Stimulated activated CD8-positive, alpha-beta memory T cell treated with anti-CD3 and anti-CD28 coated beads, Interleukin-15, amount 100 ng/mL, for 48 hours (primary cell): ENCODE measurements at places on chromosomes 4 and X.

DNA sequence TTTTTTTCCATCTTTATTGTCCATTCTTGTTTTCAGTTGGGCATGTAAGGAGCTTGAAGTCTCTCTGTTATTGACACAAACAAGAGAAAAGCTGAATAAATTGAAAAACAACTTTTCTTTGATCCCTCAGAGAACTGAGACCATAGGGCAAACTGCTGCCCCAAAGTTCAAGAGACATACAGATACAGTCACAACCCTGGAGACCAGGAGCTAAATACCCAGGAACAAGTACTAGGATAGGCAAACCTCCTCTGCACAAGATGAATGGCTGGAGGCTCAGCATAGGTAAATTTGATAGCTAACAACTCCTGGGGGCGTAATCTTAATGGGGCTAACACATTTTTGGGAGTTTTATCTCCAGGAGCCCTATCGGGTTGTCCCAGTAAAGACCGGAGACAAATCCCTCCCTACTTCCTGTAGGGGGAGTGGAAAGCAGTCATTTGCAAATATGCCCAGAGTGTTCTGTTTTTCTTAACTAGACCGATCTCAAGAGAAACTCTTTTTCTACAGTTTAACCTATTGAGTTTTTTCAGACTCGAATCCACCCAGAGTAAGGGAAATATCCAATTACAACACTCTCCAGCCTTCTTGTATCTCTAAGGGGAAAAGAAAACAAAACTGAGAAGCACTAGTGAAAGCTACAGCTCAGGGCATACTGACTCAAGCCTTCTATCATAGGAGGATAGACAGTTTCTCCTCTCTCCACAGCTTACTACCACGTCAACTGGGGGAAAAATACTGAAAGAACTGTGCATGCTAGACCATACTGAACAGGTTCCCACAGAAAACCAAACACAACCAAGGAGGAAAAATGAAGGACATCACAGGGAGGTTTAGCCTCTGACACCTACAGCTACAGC, 23.1 kb downstream of the MAGEA8 start:
- no peak for DNase-seq

DNA sequence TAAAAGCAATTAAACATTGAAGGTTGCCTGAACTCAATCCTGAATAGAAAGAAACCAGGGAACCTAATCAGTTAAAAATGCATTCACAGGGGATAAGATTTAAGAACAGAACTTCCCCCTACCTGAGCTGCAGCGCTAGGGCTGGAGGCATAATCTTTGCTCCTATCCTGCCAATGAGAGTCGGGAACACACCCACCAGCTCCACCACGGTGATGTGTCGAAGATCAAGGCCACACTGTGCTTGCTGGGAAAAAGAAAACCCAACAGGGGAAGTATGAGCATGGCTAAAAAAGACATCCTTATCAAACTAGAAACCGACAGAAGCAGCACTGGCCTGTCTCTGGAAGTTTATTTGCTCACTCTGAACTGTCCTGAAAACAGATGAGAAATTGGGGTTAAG, 66.3 kb downstream of the SRPX start:
- DNase-seq = no peak

GRCh38 chr4:19130866-19131265, 1109.3 kb upstream of the LCORL start:
- no peak for DNase-seq

DNA sequence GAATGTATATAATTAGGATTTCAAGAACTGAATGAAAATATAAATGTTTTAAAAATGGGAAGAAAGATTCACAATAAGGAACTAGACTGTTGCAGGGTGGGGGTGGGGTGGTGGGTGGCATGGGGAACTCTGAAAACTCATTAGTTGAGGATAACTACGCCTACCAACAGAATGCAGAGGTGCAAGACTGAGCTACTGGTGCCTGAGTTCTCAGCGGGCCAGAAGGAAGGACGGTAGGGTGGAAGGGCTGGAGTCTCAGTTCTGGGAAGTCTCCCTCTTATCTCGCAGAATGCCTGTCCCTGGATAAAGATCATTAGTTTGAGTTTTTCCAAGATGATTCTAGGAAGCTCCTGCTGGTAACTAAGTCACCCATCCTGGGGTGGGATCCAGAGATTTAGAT, 1.3 kb upstream of the SOD3 start:
- DNase-seq = no peak

GRCh38 chrX:38618180-38618579, 56.8 kb downstream of the TSPAN7 start:
- no peak for DNase-seq

DNA sequence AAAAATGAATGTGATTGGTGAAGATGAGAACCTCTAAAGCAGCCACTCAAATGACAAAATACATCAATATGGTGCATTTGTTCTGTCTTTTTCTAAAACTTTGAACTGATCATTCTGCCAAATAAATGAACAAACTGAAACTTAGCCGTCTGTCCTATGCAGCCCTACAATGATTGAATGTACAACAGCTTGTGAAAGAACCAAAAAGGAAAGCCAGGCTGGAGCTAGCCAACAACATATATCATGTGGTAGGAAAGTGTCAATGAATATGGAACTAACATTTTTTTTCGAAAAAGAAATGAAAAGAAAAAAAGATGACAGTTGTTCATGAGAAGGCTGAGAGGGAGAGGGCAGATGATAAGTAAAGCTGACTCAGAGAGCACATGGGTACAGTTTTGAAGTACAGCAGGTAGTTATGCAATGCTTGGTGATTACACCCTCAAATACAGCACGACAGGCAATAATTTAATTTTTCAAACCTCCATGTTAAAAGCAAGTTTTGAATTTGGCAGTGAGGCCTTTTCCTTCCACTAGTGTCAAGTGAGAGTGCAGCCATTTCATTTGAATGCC, 21.2 kb upstream of the SLC7A11 start:
- DNase-seq = no peak

GRCh38 chr4:169098054-169098497, 88.0 kb upstream of the CBR4 start:
- no peak for DNase-seq

DNA sequence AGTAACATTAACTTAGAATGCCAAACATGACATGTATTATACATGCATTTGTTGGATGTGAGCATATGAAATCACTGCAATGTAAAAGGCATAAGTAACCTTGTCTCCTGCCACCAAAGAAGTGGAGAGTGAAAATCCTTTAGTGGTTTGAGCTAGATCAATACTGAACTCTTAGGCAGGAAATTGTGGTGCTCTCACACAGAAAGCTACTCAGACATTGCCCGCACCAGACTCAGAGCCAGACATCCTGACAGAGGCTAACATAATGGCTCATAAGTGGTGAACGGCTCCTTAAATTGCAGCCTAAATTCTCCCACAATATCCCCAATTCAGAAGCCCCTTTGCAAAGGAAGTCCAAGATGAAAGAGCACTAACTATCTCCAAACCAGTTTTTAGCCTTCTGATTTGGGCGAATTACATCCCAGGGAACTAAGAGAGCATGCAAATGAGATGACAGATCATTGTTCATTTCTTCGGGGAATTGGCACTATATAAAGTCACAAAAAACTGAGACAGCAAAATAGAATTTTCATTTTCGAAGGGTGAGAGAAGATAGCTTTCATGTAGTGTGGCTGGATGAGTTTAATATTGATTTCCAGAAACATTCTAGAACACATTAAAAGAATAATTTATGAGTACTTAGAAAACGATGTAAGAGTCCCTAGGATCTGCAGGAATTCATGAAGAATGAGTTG, 233.6 kb upstream of the RPS6KA3 start:
- no peak for DNase-seq

DNA sequence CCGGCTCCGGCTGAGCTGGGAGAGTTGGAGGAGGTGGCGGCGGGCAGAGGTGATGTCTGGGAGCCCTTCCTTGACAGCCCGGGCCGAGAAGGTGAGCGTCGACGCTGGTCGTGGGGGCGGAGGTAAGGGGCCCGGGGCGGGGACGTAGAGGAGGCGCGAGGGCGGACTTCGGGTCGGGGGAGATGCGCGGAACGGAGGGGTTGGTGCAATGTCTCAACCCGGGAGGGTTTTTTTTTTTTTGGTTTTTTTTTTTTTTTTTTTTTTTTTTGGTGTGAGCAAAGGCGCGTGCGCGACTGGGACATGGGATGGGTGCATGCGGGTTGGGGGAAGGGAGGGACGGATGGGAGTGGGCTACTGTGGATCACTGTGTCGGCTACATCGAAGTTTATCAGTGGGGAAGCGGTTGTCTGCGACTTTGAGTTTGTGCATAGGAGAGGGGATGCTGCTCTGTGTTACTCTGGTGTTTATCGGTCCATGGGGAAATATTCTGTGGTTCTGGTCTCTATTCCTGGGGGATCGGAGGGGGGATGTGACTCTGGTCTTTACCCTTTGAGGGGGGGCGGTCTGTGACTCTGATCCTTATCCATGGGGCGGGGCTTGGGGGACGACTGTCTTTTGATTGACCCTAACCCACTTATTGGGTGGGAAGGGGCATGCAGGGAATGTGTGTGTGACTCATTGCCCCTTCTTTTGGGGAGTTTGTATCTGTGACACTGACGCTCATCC, 537 bp downstream of the RBM10 start:
- no peak for DNase-seq

DNA sequence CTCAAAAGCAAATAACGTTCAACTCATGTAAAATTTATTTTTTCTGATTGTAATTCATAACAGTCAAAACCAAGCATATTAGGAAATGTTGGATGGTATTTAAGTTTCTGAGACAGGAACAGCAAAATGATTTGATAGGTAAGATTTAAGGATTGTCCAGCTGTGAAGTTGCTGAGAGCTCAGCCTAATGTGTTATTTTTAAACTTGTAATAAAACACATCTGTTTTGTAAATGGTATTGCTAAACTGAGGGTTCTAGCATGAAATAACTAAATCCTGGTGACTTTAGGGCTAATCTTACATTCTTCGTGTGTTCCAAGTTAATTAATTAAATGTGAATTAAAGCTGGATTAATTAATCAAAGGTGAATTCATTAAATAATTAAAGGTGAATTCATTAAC, 13.3 kb downstream of the TLR10 start:
- DNase-seq = no peak

DNA sequence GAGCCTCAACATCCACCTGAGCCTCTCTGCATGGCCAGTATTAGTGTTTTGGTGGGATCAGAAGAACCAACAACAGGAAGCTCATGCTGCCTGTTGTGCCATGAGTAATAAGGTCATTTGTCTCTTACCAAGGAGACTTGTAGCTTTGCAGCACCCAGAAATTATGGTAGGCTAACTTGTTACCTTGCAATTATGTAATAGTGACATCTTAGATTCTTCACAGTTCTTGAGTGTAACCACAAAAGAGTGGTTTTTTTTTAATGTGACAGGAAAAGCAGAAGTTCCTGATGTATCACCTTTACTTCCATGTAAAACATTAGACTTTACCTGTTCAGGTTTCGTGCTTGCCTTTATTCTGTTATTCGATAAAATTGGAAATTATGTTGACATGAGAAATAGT, 263.9 kb upstream of the CXXC4 start:
- no peak for DNase-seq

- no peak for DNase-seq
These were observed 165.8 kb downstream of the GASK1B start for GRCh38 chr4:158006990-158007389.

DNA sequence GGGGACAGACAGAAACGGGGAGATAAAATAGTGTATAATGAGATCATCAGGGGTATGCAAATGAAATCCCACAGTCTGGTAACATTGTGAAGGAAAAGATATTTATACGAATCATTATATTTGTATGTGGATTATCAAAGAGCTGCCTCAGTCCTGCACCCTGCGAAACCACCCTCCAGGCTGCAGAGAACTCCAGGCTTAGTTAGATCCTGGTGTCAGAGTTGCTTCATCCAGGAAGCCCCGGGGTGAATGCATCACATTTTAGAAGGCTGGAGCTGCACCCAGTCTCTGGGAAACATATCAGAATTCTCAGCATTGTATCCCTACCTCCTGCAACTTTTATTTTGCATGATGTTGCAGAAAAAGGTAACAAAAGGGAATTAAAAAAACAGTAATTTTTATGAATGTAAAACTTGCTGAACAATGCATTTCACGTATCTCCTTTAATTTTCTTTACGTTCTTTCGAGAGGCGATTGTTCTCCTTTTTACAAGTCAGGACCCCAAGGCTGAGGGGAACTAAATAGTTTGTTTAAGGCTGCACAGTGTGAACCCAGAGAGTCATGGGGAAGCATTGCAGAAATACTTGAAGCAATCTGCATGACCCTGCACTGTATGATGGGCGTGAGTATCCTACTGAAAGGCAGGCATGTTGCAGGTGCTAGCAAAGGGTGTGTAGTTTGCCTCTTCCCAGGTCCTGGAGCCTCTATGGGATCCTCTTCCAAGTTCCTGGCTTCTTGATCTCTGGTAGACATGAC, 299.5 kb upstream of the CLNK start:
- no peak for DNase-seq

- no peak for DNase-seq
These were observed 323.5 kb downstream of the PTTG2 start for GRCh38 chr4:38283724-38284123.

DNA sequence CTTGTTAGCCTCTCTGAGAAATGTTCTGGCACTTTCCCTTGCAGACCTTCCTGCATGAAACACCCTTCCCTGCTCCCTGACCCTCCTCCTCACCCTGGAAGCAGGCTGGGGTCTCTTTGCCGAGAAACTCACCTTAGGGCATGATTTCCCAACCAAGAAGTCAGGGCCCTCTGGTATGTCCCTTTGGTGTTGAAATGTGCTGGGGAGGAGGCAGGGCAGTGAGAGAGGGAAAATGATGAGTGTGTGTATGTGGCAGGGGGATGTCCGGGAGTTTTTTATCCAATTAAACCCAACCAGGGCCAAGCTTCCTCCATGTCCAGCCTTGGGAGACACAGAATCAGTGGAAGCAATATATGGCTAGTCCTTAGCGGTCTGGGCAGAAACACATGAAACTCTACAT, 5.1 kb downstream of the ELF4 start:
- DNase-seq = no peak

DNA sequence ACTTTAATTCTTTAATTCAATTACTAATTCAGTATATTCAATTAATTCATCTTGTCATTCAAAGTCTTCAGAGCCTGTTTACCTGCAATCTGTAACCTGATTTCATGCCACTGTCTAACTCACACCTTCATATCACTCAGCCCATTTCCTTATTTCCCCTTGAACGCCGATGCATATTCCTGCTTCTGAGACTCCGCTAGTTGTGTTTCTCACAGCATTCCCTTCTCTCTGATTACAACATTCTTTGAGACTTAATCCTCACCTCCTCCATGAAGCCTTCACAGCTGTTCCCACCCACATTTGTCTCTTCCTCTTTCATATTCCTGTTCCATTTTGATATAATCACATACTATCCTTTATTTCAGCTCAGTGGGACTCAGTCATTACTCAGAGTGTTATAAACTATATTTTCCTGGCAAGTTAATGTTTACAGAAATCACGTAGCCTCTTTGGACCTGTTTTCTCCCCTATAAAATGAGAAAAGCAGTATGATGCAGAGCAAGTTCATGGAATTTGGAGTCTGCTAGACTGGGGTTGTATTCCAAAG, 69.0 kb downstream of the MAP9 start:
- DNase-seq = no peak
